PC-9 (cell line): ENCODE measurements at places on chromosomes 2 and 18. TPM values are rescaled to one million over a fixed set of nuclear protein-coding genes. Genes with fewer than 3 reads are reported as not detected.

GRCh38 chr2:175004980-175005732 lies at the start of gene CHN1:
Gene CHN1, minus strand, starts transcription at chr2:175005381. Its CDS starts 469 bp downstream, at chr2:175004912.
- DNase-seq: peak; percentile 48

GRCh38 chr2:127086990-127087790 lies 19.8 kb downstream of the BIN1 start:
- no peak for DNase-seq

GRCh38 chr2:153864022-153864421 lies 7.7 kb upstream of the GALNT13 start:
- no peak for DNase-seq

DNA sequence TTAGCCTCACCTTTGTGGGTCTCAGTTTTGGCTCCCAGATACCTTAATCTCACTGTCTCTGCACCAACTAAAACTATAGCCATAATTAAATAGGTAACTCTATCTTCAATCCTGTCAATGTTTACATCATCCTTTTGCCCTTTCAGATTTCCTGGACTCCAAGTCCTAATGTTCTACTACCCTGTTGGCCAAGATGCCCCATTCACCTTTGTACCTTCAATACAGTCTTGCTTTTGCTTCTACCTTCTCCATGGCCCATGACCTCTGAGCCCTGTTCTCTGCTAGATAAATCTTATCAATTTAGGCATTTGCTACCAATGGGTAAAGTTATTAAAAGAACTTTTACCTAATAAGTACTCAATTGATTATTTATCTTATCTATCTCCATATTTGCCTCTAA lies 635.5 kb downstream of the ARHGAP15 start:
- no peak for DNase-seq

GRCh38 chr18:3827236-3827845 lies 377.4 kb downstream of the TGIF1 start:
- DNase-seq: no peak

GRCh38 chr18:37457341-37457740 lies 108.3 kb downstream of the CELF4 start:
- DNase-seq: no peak

DNA sequence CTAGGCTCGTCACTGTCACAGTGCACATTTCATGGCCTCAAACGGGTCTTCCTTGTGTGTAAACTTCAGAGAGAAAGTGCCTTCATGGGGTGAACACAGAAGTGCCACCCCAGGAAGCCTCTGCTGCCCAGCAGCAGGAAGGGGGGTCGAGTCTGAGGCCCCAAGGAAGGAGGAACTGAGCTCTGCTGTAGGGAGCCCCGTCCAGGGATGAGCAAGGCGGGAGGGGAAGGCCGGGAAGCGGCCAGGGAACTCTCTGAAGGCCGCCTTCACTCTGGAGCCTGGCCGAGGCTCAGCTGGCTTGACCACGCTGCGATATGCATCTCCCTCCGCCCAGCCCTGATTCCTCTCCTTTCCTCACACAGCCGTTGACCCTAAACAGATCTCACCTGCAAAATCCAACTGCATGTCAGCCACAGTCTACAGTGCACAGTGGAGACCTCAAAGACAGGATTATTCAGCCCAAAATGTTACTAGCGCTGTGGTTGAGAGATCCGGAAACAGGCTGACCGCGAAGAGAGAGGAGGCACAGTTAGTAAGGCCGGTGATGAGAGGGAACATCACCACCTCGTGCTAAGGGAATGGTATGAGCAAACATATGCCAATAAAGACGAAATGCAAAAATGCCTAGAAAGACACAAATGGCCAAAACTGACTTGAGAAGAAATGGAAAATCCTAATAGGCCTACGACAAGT lies 34.2 kb upstream of the CTDP1 start:
- DNase-seq: no peak

GRCh38 chr2:184562532-184562931 lies 35.8 kb upstream of the ZNF804A start:
- DNase-seq: no peak

DNA sequence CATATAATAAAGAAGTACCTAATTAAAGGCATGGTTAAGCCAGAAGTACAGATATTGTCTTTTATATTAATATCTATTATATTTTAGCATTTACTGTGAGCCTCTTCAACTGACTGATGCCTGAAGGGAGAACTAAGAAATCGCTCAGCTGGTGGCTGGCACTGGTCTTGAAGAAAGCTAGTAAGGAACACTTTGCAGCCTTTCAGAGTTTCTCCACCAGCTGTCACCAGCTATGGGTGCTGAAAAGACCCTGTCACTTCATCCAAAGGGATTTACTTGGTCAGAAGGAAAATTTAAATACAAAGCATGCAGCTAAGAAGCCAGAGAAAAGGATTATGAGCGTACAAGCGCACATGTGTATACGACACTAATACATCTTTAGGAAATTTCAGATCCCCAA lies 525.9 kb downstream of the TMEM182 start:
- DNase-seq: no peak

- DNase-seq: peak; percentile 90
Measured at GRCh38 chr2:183059561-183059960, 19.0 kb upstream of the DUSP19 start.

The ANKRD39 gene
- total RNA-seq: 19.0 and 23.2 TPM in 2 replicates

The COLEC12 gene
- not detected in 2 replicates for total RNA-seq

The TTC31 gene
- 20.1 and 21.8 TPM in 2 replicates for total RNA-seq

The VWA3B gene
- not detected in 2 replicates for total RNA-seq

The PAPOLG gene
- 13.5 and 13.7 TPM in 2 replicates for total RNA-seq
